ENCODE measurements at places on chromosomes 7 and 10.

GRCh38 chr7:139060695-139061237, 24.9 kb upstream of the ZC3HAV1L start:
- no peak for DNase-seq
- H3K36me3 ChIP-seq = peaks cover 38% of the 10 kb centered on the region
- no peak overlapping the region for H3K4me3 ChIP-seq

GRCh38 chr10:69772933-69773704, 28.6 kb upstream of the COL13A1 start:
- no peaks in the 10 kb centered on the region for H3K27me3 ChIP-seq
- no peaks in the 10 kb centered on the region for H3K36me3 ChIP-seq
- no peak for DNase-seq
- no peak overlapping the region for H3K4me3 ChIP-seq
- no peak overlapping the region for H3K27ac ChIP-seq
- peaks cover 13% of the 10 kb centered on the region for H3K4me1 ChIP-seq

DNA sequence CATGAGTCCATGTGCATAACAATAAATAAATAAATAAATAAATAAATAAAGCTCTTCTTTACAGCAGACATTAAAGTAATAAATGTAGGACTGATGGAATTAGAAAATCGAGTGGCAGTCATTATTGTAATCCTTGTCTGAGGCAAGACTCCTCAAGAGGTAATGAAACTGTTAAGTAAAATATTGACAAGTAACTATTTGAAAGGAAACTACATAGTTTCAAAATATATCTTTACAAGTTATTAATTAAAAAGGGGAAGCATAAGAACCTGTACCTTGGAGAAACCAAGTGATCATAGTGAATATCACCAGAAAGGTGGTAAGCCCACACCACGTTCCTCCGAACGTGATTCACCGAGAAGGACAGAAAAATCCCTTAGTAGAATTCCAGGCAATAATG, 285.6 kb upstream of the SORCS1 start:
- no peaks in the 10 kb centered on the region for H3K36me3 ChIP-seq
- H3K27me3 ChIP-seq = no peaks in the 10 kb centered on the region
- no peak overlapping the region for H3K27ac ChIP-seq
- DNase-seq = no peak
- no peak overlapping the region for H3K4me3 ChIP-seq

DNA sequence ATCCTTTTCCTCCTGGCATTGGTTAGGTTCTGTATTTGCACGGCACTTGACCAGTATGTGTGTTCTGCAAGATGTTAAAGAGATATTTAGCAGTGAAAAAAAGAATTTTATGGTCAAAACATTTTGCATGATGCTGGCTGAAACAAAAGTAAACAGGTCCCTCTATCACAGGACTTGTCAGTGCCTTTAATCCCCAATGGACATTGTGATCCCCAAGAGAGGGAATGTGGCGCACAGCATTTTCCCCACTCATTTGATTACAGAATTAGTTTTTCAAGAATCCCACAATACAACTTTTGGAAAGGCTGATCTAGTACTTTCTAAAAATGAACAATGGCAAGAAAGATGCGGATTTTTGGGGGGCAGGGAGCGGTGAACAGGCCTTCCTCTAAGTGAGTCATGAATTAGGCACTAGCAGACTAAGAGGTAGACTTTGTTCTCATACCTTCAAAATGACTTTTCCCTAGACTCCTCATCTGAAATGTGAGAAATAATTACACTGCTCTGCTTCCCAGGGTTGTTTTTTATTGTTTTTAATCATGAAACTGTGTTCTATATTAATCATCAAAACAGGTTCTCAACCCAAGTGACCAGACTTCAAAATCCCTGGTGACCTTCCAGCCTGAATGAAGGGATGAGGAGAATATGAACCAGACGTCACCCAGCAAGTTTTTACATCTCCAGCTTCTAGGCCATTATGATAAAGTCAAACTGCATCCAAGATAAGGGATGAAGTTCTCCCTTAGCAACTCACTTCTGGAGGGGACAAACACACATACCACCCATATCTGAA, 8.6 kb downstream of the FBXW4 start:
- no peak overlapping the region for H3K27ac ChIP-seq
- no peak overlapping the region for H3K4me3 ChIP-seq
- no peaks in the 10 kb centered on the region for H3K27me3 ChIP-seq
- no peak for DNase-seq
- peaks cover 51% of the 10 kb centered on the region for H3K4me1 ChIP-seq

- no peaks in the 10 kb centered on the region for H3K27me3 ChIP-seq
- DNase-seq = no peak
These were observed 21.0 kb upstream of the ASB15 start for GRCh38 chr7:123580406-123581161.
